ENCODE measurements at places on chromosomes 7 and 10.

DNA sequence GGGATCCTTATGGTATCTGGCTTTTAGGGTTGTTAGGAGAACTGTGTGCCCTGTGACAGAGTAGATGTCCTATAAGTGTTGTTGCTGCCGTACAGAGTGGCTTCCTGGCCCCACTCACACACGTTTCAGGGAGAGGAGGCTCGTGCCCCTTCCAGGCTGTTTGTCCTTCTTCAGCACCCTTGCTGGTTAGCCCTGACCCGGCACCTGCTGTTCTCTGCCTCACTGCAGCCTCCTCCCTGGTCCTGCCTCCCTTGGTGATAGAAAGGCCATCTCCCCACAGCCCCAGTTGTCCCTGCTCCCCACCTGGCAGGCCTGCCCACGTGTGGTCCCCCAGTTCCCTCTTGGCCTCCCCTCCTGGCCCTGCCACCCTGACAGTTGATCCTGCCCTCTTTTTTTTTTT, 2.3 kb downstream of the CLIP2 start:
- DNase-seq, result no peak

GRCh38 chr10:34966040-34966439, 124.1 kb downstream of the CUL2 start:
- DNase-seq, result no peak

GRCh38 chr7:46150202-46150601, 229.1 kb upstream of the IGFBP3 start:
- DNase-seq, result no peak

- no peak for DNase-seq
These were observed 125.9 kb downstream of the PIP4K2A start for GRCh38 chr10:22588462-22588861.

GRCh38 chr10:123354521-123354920, 200.3 kb downstream of the BUB3 start:
- no peak for DNase-seq
